MG63 (cell line): ENCODE measurements at places on chromosomes 5 and 9. TPM values are rescaled to one million over a fixed set of nuclear protein-coding genes. Genes with fewer than 3 reads are reported as not detected.

- DNase-seq, result no peak
These were observed 7.2 kb upstream of the SPOCK1 start for GRCh38 chr5:137506296-137506695.

DNA sequence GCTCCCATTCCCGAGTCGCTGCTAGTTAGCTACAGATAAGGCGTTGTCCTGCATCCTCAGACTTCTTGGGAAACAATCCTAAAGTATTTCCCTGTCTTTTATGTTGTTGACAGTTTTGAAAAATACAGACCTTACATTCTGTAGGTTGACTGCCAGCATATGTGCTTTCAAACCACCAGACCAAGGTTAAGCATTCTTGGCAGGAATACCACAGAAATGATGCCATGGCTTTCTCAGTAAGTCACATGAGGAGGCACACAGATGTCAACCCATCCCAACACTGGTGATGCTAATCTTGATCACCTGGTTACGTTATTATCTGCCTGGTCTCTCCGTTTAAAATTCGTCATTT is 871 bp downstream of the GLE1 start:
- DNase-seq, result no peak

DNA sequence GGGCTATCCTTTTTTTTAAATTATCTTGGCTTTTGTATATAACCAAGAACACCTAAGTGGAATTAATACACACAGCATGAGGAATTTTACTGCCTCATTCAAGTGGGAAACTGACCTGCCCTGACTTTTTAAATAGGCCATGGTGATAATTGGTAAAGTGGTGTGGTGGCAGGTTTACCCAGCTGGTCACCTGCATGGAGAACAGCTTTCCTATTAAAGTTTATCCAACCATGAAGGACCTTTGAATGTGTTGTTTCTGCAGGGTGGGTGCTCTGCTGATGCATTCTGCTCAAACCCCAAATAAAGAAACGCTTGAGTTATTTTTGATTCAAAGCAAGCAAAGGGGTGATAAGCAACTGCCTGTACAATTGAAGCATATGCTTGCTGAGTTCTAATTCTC is 261.0 kb upstream of the GRIN3A start:
- no peak for DNase-seq

- DNase-seq, result no peak
These were observed 58.7 kb downstream of the ICE1 start for GRCh38 chr5:5481206-5481605.

- DNase-seq, result peak; percentile 15
These were observed 19.3 kb upstream of the F2RL2 start for GRCh38 chr5:76642390-76643040.

DNA sequence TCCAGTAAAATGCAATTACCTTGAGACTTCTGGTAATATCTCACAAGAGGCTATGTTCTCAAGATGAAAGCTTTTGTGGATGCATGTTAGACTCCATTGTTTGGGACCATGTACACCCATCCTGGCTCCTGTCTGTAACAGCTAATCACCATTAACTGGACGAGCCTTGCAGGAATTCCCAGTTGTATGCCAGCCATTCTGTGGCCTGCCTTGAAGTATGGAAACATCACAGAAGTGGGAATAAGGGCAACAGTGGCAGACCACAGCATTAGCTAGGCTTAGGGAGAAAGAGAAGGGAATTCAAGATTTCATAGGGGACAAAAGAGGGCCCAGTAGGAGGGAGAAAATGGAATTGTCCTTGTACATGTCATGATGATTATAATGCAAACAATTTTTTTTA is 79.0 kb downstream of the RORB start:
- DNase-seq, result no peak

GRCh38 chr5:125142458-125142857 is 396.0 kb upstream of the ZNF608 start:
- no peak for DNase-seq

DNA sequence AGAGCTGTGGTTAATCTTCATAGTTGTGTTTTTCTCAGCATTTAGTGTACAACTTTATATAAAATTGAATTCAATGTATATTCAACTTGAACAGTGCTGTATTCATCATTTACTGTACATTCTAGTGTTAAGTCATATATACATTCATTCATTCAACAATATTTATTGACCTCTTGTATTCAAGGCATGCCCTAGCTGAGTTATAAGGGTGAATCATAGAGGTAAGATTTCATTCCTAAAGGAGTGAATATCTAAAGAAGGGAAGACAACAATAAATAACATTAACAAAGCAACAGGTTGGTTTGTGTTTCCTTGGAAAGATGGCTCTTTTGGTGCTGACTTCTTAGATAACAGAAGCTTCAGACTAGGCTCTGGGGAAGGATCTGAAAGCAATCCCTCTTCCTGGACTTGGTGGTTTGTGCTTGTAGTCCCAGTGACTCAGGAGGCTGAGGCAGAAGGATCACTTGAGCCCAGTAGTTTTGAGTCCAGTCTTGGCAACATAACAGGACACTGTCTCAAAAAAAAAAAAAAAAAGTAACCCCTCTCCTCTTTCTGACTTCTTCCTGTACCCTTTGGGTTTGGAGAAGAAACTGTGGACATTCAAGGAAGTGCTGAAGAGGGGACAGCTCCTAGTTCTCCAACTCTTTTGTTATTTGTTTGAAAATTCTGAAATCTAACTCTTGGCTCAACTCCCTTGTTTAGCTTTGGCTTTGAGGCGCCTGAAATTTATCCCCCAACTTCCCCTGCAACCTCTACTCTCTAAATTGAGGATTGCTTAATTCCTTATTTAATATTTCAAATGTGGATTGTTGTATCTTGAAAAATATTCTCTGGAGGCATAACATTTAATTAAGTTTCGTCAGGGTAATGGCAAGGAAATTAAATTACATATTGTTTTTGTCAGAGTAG is 80.2 kb downstream of the OSTF1 start:
- no peak for DNase-seq

- no peak for DNase-seq
These were observed 6.3 kb upstream of the GZMA start for GRCh38 chr5:55096182-55096581.

DNA sequence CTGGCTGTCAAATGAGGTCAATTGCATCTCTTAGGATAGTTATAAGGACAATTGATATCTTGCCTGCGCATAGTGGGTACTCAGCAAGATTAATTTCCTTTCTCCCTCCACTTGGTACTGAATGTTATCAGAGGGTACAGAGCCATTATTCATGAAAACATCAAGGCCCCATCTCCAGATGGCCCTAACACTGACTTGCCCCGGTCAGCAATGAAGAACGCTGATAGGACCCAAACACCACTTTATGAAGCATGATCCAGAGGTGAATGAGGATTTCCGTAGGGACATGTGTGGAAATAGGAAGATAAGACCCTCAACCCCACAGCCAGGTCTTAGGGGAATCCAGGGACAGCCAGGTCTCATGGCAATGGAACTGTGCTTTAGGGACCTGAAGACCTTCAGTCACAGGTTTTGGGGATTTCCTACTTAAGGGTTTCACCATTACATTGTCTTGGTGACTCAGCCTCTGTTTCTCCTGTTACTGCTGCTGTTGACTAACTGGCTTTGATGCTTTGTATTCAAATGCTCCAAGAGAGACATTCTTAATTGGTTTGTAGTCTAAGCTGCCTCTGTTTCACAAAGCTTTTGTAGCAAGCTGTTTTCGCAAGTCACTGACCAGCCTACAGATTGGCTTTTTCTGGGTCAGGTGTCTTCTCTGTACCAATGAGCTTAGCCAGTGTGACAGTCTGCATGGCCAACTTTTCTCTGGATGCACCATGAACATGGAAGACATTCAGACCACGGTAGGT is 35.3 kb upstream of the IQGAP2 start:
- DNase-seq, result no peak

DNA sequence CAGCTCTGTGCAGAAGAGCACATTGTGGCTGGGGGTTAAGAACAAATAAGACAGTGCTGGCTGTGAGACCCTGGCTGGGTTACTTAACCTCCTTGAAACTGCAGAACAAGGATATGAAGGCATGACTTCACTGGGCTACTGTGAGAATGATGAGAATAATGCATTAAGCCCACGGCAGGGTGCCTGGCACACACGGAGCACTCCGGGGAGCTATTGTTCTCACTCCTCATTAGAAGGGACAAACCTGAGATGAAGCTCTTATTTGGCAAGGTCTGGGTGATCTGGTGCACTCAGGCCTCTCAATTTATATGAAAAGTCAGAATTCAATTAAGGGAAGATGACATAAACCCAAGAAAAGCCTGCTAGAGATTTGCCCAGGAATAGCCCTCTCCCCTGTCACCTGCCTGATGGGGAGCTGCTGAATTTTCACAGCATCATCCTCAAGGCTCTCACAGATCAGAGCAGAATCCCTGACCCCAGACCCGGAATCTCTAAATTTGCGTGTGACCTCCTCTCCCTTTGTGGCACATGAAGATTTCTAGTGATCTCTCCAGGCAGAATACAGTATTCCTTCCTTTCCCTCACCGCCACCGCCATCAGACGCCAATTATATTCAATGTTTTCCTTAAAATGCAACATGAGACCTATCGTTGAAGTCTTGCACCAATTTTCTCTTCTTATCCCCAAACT is 102.1 kb downstream of the COL23A1 start:
- peak; percentile 75 for DNase-seq

GRCh38 chr9:129306318-129306973 is 128.4 kb upstream of the IER5L start:
- no peak for DNase-seq

GRCh38 chr9:93122721-93123221 is 11.3 kb downstream of the NINJ1 start:
- no peak for DNase-seq

- peak; percentile 73 for DNase-seq
These were observed 234.2 kb upstream of the ADAMTS16 start for GRCh38 chr5:4905674-4906520.

DNA sequence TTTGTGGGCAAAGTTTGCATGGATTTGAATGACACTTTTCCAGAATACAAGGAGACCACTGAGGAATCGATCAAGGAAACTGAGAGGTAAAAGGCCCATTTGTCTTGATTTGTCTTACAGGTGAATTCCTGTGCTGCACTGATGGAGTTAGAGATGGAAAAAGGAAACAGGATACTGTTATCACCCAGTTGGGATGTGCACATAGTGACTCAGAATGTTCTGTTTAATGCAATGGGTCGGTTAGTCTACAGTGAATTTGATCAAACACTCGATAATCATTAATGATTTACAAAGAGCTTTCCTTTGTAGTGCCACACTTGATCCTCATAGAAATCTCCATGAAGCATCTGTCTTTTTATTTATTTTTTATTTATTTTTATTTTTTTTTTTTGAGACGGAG is 64.7 kb downstream of the GDA start:
- DNase-seq, result no peak

The BHMT2 gene
- total RNA-seq, result 0.79 and 1.5 TPM in 2 replicates

The TSSK1B gene
- total RNA-seq, result not detected in 2 replicates

The SPINK5 gene
- total RNA-seq, result not detected in 2 replicates

The LCN9 gene
- not detected in 2 replicates for total RNA-seq

The TAF11L5 gene
- not detected in 2 replicates for total RNA-seq

The IFNE gene
- total RNA-seq, result 0.92 TPM in 1 of 2 replicates, not detected in the other

The ADGRD2 gene
- not detected in 2 replicates for total RNA-seq

The ARHGEF37 gene
- total RNA-seq, result 0.17 and 1.1 TPM in 2 replicates

The AJM1 gene
- total RNA-seq, result 0.82 TPM in 1 of 2 replicates, not detected in the other
